ENCODE measurements at places on chromosomes 11 and 22. TPM values are rescaled to one million over a fixed set of nuclear protein-coding genes. Genes with fewer than 3 reads are reported as not detected.

DNA sequence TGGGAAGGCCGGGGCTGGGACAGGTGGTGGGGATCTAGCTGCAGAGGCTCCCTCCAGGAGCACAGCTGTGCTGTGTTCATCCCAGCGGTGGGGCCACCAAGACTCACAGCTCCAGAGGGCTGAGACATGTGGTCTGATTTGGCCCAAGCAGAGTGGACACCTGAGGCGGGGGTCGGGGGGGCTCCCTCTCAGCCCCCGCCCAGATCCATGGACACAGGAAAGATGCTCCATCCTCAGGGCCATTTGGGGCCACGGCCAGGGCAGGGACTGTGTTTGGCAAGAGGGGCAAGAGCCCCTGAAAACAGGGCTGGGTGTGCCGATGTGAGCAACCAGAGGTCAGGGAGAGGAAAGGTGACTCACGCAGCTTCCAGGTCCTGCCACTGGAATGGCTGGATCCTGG lies 219.4 kb downstream of the BRD1 start:
- H3K4me3 ChIP-seq: no peak overlapping the region
- H3K4me1 ChIP-seq: no peaks in the 10 kb centered on the region
- no peaks in the 10 kb centered on the region for H3K36me3 ChIP-seq
- no peak overlapping the region for H3K27ac ChIP-seq
- no peak for DNase-seq

DNA sequence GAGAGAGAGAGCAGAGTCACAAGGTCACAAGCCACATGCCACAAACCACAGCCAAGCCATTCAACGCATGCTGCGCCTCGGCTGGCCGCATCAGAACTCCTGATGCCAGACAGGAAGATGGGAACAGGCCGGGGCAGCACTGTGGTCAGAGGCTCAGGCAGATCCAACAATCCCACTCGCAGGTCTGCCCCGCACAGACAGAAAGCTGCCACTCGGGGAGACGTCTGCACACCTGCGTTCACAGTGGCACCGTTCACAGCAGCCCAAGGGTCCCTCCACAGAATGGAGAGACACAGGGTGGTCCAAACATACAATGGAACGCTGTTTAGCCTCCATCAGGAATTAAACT lies 408.8 kb downstream of the CTTN start:
- no peak overlapping the region for H3K4me3 ChIP-seq
- H3K27ac ChIP-seq: no peak overlapping the region

- H3K27me3 ChIP-seq: no peaks in the 10 kb centered on the region
- H3K4me1 ChIP-seq: no peaks in the 10 kb centered on the region
Measured at GRCh38 chr11:35029979-35030682, 108.8 kb upstream of the CD44 start.

DNA sequence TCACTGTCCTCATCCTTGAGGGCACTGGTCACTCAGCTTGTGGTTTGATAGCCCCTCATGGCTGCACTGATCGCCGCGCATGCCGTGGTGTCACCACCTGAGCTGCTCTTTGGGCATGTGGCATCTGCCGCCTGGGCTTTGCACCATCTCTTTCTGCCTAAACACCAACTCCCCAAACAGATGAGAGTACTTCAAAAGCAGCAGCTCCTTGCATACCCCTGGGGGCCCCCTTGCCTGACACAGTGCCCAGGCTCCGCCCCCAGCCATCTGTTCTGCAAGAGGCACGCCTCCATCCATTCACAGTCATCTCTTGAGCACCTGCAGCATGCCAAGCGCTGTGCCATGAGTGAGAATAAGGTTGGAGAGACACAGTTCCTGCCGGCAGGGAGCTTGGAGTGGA lies 104.5 kb upstream of the B3GAT1 start:
- H3K27me3 ChIP-seq: no peaks in the 10 kb centered on the region
- H3K27ac ChIP-seq: no peak overlapping the region
- no peaks in the 10 kb centered on the region for H3K4me1 ChIP-seq
- no peak overlapping the region for H3K4me3 ChIP-seq

DNA sequence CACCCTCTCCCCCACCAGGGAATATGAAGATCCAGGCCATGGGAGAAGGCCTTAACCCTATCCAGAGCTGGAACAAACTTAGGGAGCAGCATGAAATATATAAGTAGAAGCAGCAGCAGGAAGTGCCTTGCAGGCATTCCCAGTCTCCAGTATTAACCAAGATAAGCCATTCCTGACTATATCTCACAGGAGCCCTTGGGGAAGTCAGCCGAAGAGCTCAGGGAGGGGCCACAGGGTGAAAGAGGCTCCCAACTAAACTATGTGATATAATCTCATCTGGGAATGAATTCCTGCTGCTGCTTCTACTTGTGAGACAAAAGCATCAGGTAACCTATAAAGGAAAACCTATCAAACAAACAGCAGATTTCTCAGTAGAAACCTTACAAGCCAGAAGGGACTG lies 36.1 kb upstream of the GUCY1A2 start:
- no peaks in the 10 kb centered on the region for H3K36me3 ChIP-seq
- H3K27ac ChIP-seq: no peak overlapping the region
- DNase-seq: no peak
- no peaks in the 10 kb centered on the region for H3K27me3 ChIP-seq
- H3K4me1 ChIP-seq: no peaks in the 10 kb centered on the region

DNA sequence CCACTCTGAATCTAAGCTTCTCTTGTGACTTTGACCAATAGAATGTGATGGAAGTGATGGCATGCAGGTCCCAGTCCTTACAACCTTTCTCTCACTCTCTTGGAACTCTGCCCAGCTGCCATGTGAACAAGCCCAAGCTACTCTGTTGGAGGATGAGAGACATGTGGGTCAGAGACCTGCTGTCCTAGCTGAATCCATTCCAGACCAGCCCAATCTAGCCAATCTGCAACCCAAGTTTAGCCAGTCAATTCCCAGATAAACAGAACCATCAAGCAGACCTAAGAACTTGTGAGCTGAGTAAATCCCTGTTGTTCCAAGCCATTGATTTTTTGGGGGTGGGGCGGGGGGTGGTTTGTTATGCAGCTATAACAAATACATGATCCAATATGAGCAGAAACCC lies 69.2 kb upstream of the GRK3 start:
- H3K4me1 ChIP-seq: no peaks in the 10 kb centered on the region
- H3K27ac ChIP-seq: no peak overlapping the region

DNA sequence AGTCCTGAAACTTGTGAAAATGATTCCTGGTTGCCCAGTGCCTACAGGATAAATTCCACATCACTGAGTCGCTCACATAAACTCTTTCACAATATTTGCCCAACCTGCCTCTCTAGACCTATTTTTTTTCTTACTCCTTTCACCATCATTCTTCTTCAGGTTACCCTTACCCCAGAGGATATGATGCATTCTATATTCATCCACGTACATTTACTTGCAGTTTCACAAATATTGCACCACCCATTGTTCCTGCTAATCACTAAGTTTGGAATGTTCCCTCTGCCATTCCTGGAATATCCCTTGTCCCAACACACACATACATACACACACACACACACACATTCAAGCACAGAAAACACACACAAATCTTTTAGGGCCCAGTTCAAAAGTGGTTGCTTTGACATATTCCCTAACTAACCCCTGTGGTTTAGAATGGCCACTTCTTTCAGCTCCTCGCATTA lies 379.5 kb downstream of the ETS1 start:
- DNase-seq: no peak
- H3K27me3 ChIP-seq: no peaks in the 10 kb centered on the region
- H3K27ac ChIP-seq: peak overlapping the region; percentile 67
- no peak overlapping the region for H3K4me3 ChIP-seq
- no peaks in the 10 kb centered on the region for H3K4me1 ChIP-seq
- H3K36me3 ChIP-seq: no peaks in the 10 kb centered on the region

- DNase-seq: no peak
- H3K27ac ChIP-seq: no peak overlapping the region
- H3K4me3 ChIP-seq: no peak overlapping the region
- no peaks in the 10 kb centered on the region for H3K27me3 ChIP-seq
- no peaks in the 10 kb centered on the region for H3K4me1 ChIP-seq
- H3K36me3 ChIP-seq: no peaks in the 10 kb centered on the region
Measured at GRCh38 chr11:102614485-102614884, 10.6 kb downstream of the MMP20 start.

CD248 gene
- total RNA-seq: 69.1 TPM

GRCh38 chr11:72935700-72936099 lies 121.5 kb downstream of the ATG16L2 start:
- H3K27me3 ChIP-seq: no peaks in the 10 kb centered on the region
- no peak overlapping the region for H3K27ac ChIP-seq
- no peaks in the 10 kb centered on the region for H3K36me3 ChIP-seq
- H3K4me1 ChIP-seq: no peaks in the 10 kb centered on the region
- DNase-seq: no peak

FOLR2 gene
- 5.2 TPM for total RNA-seq

DNA sequence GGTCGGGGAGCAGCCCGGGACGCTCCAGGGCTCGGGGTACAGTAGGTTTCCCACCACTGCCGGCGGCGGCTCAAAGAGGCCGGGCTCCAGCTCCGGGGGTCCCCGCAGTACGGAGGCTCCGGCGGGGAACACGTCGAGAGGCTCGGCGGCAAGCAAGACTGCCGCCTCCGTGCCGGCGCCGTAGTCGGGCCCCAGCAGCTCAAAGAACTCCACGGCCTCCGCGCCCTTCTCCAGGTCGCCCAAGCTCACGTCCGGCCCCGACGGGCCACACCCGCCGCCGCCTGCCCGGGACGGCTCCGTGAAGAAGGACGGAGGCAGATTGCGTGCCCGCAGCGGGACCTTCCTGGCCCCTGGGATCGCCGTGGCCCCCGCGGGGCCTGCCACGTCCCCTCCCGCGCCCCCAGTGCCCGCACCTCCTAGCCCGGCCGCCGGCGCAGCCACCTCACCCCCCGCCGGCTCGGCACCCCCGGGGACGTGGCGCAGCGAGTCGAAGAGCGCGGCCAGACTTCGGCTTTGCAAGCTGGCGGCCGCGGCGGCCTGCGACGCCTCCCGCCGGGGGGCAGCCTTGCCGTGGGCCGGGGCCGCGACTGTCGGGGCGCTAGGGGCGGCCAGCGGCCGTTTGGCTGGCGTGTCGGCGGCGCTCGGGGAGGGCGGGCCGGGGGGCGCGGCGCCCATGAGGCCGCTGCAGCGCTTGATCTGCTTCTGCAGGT lies 775 bp downstream of the FAM181B start:
- H3K27ac ChIP-seq: peak overlapping the region; percentile 3
- H3K36me3 ChIP-seq: no peaks in the 10 kb centered on the region
- no peaks in the 10 kb centered on the region for H3K27me3 ChIP-seq
- peak overlapping the region; percentile 61 for H3K4me3 ChIP-seq
- H3K4me1 ChIP-seq: no peaks in the 10 kb centered on the region
- DNase-seq: no peak

GRCh38 chr11:34789196-34789834 lies 126.9 kb downstream of the APIP start:
- H3K4me1 ChIP-seq: peaks cover 10% of the 10 kb centered on the region
- no peak for DNase-seq
- H3K4me3 ChIP-seq: no peak overlapping the region
- no peaks in the 10 kb centered on the region for H3K36me3 ChIP-seq

GRCh38 chr11:60477035-60477445 lies 15.5 kb upstream of the MS4A12 start:
- H3K4me3 ChIP-seq: no peak overlapping the region
- DNase-seq: no peak
- no peaks in the 10 kb centered on the region for H3K4me1 ChIP-seq
- H3K27me3 ChIP-seq: no peaks in the 10 kb centered on the region
- H3K36me3 ChIP-seq: no peaks in the 10 kb centered on the region

DAGLA gene
- total RNA-seq: 2.4 TPM

PARVA gene
- 109 TPM for total RNA-seq

DNA sequence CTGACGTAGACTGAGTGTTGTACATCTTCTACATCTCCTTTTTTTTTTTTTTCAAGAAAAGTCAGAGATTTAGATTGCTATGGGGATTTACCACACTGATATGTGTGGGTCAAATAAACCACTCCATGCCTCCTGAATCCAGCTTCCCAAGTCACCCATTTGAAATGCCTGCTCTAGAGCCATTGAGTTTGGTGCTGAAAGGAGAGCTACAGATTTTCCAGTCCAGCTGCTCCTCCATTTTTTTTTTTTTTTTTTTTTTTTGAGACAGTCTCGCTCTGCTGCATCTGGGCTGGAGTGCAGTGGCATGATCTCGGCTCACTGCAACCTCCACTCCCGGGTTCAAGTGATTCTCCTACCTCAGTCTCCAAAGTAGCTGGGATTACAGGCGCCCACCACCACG lies 115.2 kb upstream of the TIMP3 start:
- no peak overlapping the region for H3K4me3 ChIP-seq
- no peak overlapping the region for H3K27ac ChIP-seq
- DNase-seq: no peak
- no peaks in the 10 kb centered on the region for H3K4me1 ChIP-seq
- no peaks in the 10 kb centered on the region for H3K36me3 ChIP-seq

- H3K27me3 ChIP-seq: no peaks in the 10 kb centered on the region
- H3K36me3 ChIP-seq: no peaks in the 10 kb centered on the region
- H3K27ac ChIP-seq: peak within 1 kb of the TSS; percentile 95
- peak; percentile 82 for DNase-seq
- H3K4me1 ChIP-seq: peaks cover 2% of the 10 kb centered on the region
Measured at GRCh38 chr22:32801537-32802236, at the start of gene TIMP3. Gene TIMP3 (plus strand): TSS chr22:32801705. CDS start chr22:32802002, 297 bp downstream.

FAT3 gene
- 0.64 TPM for total RNA-seq

DNA sequence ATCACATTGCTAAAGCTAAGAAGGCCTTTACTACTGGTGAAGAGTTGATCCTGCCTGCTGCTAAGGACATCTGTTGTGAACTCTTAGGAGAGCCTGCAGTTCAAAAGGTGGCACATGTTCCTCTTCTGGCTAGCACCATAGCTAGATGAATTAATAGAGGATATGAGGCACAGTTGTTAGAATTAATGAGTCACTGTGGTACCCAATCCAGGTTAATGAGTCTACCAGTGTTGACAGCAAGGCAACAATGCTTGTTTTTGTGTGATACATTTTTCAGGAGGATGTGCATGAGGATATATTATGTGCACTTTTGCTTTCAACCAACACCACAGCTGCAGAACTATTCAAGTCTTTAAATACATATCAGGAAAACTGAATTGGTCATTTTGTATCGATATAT lies 12.0 kb downstream of the C11orf58 start:
- H3K4me3 ChIP-seq: no peak overlapping the region
- no peak for DNase-seq
- H3K4me1 ChIP-seq: no peaks in the 10 kb centered on the region
- H3K27me3 ChIP-seq: no peaks in the 10 kb centered on the region
- H3K27ac ChIP-seq: no peak overlapping the region

- DNase-seq: no peak
- no peaks in the 10 kb centered on the region for H3K4me1 ChIP-seq
- no peaks in the 10 kb centered on the region for H3K36me3 ChIP-seq
Measured at GRCh38 chr11:74288911-74289310, 22.5 kb downstream of the P4HA3 start.

GRCh38 chr11:7170431-7170830 lies 81.3 kb upstream of the SYT9 start:
- DNase-seq: no peak
- H3K27ac ChIP-seq: no peak overlapping the region
- H3K4me3 ChIP-seq: no peak overlapping the region
- no peaks in the 10 kb centered on the region for H3K4me1 ChIP-seq
- H3K27me3 ChIP-seq: no peaks in the 10 kb centered on the region

DKK3 gene
- 87.1 TPM for total RNA-seq

PGR gene
- total RNA-seq: 36.0 TPM

GRCh38 chr11:83691451-83691950 lies 405.3 kb upstream of the CCDC90B start:
- H3K27ac ChIP-seq: no peak overlapping the region
- DNase-seq: no peak
- H3K36me3 ChIP-seq: no peaks in the 10 kb centered on the region
- H3K4me1 ChIP-seq: no peaks in the 10 kb centered on the region

- DNase-seq: no peak
- H3K36me3 ChIP-seq: no peaks in the 10 kb centered on the region
- no peaks in the 10 kb centered on the region for H3K27me3 ChIP-seq
- H3K4me1 ChIP-seq: no peaks in the 10 kb centered on the region
- H3K4me3 ChIP-seq: no peak overlapping the region
Measured at GRCh38 chr11:44928144-44928543, 22.5 kb downstream of the TP53I11 start.
